Left hindlimb (tissue), 1 donor: ENCODE measurements at places on chromosomes 4 and X.
A peak's percentile ranks its signal among the peaks of the same experiment; 100 is the strongest.

DNA sequence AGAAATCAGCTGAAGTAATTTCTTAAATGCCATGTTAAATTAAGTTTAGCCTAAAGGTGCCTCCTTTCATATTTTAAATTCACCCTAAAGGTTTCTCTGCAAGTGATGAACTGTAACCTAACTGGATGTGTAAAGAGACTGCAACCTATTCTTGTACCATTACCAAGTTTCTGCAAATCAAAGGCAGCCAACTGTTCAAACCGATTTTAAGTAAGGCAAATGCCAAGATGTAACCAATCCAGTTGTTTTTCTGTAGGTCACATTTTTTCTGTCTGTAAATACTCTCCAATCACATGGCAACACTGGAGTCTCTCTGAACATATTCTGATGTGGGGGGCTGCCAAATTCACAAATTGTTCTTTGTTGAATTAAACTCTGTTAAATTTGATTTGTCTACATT, 42.4 kb upstream of the FGF2 start:
- DNase-seq, result no peak

- peak; percentile 47 for DNase-seq
Observed at GRCh38 chr4:23932901-23933308, 43.1 kb upstream of the PPARGC1A start.

- DNase-seq, result no peak
Observed at GRCh38 chrX:41526271-41526670, 79.1 kb downstream of the NYX start.

DNA sequence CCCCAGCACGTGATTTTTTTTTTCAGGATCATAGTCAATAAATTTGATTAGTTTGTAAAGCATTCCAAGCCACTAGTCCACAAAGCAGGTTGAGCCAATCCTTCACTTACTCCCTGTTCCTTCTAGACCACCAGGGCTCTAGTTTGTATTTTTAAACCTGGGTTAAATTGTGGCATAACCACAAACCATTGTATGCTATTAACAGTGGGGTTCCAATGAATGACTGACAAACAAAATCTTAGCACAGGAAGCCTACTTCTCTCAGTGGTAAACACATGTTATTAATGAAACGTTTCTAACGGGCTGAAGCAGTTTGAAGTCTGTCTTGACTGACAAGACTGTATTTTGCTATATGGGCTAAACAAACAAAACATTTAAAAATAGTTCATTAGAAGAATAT, 48.6 kb upstream of the GYPA start:
- no peak for DNase-seq

DNA sequence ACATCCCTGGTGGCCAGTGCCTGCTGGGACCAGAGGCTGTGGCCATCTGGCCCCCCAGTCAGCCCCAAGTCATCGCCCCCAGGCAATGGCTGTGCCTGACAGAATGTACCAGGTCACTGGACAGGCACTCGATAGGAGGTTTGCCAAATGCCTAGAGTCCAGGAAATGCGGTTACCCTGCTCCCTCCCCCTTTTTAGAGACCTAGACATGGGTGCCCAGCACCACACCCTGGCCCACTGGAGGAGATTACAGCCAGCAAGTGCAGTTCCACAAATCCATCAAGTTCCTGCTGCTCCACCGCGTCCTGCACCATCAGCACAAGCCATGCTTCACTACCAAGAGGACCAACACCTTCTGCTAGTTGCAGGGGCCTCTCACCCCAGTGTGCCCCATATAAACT, 16.2 kb upstream of the ZFX start:
- DNase-seq, result no peak

DNA sequence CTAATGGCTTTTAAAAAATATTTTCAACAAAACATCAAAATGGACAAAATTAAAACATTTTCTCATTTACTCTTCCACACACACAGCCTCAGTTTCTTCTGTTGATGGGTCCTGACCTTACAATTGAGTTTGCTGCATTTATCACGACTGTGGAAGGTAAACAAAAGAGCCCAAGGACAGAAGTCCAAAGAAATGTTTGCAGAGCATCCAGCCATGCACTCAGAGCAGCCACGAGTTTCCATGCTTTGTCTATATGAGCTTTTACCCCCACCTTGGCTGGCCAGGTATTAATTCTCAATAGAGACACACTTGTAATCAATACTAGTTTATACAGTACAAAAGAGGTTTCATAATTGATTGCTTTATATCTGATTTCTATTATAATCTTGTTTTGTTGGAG, 85.0 kb upstream of the WDFY3 start:
- no peak for DNase-seq

GRCh38 chrX:24260842-24261550, 52.9 kb downstream of the SUPT20HL2 start:
- no peak for DNase-seq

- DNase-seq, result peak; percentile 35
Observed at GRCh38 chrX:21738210-21738949, 19.5 kb downstream of the SMPX start.

- no peak for DNase-seq
Observed at GRCh38 chr4:108313546-108314339, 145.0 kb upstream of the LEF1 start.

GRCh38 chr4:151415978-151416377, 7.0 kb downstream of the FHIP1A start:
- no peak for DNase-seq

DNA sequence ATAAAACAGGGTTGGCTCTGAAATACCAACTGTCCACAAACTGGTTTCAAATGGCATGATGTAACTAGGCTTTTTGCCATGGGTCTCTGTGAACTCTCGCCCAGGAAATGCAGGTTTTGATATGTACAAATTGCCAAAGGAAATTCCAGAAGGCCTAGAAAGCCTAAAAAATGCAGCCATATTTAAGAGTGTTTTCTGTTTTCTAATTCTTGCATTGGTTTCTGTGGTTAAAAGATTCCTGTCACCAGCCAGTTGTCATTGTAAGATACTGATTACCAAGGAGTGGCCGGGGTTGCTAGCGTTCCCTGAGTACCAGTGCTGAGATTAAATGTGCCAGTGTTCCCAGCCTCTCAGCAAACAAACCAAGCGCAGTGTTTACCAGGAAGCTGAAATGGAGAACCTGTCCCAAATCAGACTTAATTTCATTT, 53.9 kb upstream of the SORBS2 start:
- no peak for DNase-seq

DNA sequence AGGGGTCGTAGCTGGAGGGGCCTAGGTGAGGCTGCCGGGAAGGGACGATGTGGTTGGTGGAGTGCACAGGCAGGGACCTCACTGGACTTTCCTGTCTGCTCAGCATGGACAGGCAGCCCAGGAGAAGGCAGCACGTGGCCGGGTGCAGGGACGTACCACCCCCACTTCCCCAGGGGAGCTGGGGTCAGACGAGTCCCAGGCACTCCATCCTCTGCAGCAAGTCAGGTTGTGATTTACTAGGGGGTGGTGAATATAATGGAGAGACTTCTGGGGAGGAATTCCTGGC, 1.5 kb upstream of the CTBP1 start:
- DNase-seq, result no peak

DNA sequence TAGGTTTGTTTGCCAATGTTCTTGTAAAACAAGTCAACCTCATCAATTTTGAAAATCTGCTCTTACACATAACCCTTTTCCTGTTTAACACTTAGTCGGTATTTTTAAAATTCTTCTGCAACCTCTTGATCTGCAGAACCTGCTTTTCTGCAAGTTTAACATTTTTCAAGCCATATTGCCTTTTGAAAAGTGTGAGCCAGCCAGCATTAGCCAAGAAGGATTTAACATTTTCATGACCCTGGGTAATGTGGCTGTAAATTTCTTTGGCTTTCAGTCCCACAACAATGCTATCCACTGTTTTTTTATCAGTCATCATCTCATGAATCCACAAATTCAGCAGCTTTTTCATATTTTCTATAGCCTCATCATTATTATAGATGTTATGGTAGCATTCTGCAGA, 956.5 kb downstream of the FAT4 start:
- DNase-seq, result no peak

- DNase-seq, result no peak
Observed at GRCh38 chr4:40099010-40099409, 42.4 kb downstream of the N4BP2 start.

DNA sequence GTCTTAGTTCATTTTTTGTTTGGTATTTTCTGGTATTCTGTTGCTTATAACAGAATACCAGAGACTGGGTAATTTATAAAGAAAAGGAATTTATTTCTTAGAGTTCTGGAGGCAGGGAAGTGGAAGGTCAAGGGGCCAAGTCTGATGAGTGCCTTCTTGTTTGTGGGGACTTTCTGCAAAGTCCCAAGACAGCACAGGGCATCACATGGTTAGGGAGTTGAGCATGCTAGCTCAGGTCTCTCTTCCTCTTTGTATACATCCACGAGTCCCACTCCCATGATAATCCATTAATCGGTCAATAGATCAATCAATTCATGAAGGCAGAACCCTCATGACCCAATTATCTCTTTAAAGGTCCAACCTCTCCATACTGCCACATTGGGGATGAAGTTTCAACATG, 31.1 kb downstream of the IL13RA1 start:
- DNase-seq, result no peak

DNA sequence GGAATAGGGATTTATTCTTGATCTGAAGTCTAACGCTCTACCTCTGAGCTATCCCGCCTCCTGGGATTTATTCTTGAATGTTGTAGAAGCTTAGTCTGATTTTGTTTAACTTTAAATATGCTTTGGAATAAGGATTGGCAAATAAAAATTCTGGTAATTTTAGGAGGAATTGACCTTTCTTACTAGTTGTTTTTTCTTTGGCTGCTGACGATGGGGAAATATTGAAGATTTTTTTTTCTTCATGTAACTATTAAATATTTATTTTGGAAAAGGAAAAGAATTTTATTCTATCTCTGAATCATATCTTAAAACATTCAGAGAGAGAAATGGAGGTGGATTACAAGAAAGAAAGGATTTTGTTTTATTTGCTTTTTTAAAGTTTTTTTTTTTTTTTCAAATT, 122.9 kb downstream of the PDLIM5 start:
- DNase-seq, result no peak

DNA sequence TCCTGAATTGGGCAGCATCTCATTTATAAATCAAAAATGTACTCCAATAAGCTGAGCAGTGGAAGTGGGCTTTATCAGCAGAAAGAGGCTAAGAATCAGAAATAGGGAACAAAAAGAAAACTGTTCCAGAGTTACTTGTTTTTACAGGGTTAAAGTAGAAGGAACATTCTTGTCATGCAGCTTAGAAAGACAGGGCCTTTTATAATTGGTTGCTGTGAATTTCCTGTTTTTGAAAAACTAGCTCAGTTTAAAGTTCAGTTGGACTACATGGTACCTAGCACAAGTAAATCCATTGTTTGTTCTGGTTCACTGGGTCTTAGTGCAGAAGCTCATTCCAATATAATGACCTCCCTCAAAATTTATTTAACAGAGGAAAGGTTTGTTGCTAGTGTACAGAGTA, 200.8 kb downstream of the GRIA2 start:
- no peak for DNase-seq

GRCh38 chr4:67397931-67398330, 147.4 kb downstream of the CENPC start:
- no peak for DNase-seq

DNA sequence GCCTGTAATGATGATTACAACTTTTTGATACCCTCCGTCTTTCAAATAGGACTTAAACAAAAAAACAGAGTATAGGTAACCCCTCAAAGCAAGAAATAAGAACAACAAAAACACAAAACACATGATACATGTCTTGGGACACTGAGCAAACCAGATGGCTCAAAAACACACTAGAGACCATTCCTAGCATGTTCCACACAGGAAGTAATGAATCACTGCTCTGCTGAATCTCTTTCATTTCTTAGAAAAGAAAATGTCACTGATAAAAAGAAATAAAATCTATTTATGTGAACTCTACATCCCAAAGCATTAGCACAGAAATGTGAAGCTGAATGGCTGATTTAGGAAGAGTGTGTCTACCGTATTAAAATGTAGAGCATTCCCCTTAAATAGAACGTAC, 134.5 kb upstream of the IL15 start:
- DNase-seq, result no peak

DNA sequence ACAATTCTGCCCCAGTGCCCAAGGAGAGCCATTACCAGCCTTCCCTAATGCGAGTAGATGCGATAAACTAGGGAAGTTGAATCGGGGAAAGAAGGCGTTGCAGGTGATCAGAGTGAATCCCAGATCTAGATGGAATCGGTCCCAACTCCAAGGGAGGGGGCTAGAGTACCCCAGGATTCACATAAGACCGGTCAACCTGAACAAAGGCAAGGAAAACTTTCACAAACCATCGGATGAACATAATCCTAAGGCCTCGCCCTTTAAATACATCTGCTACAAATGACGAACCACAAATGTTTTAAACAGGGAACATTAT, 11.2 kb upstream of the ZCCHC13 start:
- no peak for DNase-seq

DNA sequence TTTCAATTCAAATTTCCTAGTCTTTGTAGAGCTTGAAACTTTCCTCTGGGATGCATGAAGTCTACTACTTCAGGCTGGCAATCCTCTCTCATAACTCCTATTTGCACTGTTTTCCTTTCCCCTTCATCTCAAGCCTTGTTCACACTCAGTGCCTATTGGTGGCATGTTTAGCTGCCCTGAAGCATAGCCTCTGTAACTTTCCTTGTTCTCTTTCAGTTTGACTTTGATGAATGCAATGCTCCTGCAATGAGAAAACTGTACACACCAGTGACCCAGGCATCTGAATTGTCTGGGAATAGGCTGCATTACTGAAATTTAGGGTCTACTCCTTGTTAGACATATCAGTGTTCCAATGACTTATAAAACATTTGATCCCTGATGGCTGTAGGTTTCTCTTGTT, 81.7 kb downstream of the ANK2 start:
- no peak for DNase-seq

- peak; percentile 62 for DNase-seq
Observed at GRCh38 chrX:38817004-38817703, 15.9 kb downstream of the MID1IP1 start.

DNA sequence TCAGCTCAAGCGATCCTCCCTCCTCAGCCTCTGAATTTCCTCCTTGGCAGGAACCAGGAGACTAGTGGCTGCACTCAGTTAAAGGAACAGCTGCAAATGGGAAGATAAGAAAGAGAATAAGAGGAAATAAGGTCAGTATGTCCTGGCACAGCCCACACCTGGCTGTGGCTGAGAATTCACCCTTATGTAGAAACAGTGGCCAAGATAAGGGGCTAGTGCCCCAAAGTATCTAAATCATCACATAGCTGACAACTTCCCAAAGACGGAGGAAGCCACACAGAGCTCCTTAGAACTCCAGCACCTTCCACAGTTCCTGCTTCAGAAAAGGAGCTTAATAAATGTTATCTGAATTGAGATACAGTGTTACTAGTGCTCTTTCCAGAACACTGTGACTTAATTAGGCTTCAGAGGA, 2.3 kb upstream of the CHIC2 start:
- no peak for DNase-seq

DNA sequence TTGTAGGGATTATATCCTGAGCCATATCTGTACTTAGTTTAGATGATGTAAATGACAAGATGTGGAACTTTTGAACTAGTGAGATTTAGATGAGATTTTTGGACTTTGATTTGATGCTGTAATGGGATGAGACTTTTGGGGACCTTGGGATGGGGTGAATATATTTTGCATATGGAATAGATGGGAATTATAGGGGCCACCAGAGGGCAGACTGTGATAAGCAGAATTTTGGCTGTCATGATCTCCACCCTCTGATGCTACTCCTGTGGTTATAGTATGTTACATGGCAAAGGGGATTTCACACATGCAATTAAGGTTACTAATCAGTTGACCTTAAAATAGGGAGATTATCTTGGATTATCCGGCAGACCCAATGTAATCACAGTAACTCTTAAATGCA, 214.0 kb upstream of the NHS start:
- DNase-seq, result no peak
